Stimulated activated CD4-positive, alpha-beta T cell treated with anti-CD3 and anti-CD28 coated beads, Interleukin-1b, Interleukin-23, amount 100 ng/mL, for 1 hour (primary cell): ENCODE measurements at places on chromosomes 4 and X.

GRCh38 chr4:23237771-23238170 is 545.0 kb downstream of the GBA3 start:
- no peak for DNase-seq

GRCh38 chrX:132876523-132877338 is 81.7 kb downstream of the HS6ST2 start:
- no peak for DNase-seq

GRCh38 chrX:105662248-105662647 is 160.1 kb upstream of the NRK start:
- DNase-seq, result no peak

DNA sequence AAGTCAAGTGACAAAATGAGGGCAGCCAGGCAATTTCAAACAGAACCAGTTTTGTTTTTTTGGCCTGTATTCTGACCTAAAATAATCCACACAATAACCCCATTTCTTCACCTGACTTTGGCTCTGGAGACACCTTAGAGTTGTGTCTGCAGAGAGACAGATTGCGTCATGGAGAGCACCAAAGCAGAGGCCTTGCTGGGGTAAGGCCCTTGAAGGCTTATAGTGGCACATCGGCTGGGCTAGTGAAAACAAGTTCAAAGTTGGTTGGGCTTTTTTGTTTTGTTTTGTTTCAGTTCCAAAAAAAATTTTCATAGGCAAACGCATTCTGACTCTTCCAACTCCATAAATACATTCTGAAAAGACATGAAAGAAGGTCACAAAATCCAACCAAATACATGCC is 34.4 kb downstream of the PARM1 start:
- DNase-seq, result no peak

- DNase-seq, result no peak
Observed at GRCh38 chr4:38060829-38061431, 100.7 kb downstream of the PTTG2 start.

GRCh38 chr4:41216294-41217019 is 2.1 kb upstream of the APBB2 start:
- DNase-seq, result peak; percentile 38

DNA sequence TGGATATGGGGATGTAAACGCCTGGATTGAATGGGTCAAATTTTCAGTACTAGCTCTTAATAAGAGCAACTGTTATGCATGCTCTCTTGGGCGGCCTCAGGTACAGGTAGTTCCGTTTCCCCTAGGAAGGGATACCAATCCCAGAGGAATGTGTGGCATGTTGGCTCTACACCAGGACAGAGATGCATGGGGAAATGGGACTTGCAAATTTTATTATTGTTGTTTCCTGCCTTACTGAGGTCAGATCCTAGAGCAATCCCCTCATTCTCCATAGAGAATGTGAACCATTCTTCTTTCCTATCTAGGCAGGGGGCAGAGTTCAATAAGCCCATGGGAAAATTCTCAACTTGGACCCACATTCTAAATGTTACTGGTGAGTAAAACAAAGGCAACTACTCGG is 361.8 kb upstream of the FGF16 start:
- no peak for DNase-seq

DNA sequence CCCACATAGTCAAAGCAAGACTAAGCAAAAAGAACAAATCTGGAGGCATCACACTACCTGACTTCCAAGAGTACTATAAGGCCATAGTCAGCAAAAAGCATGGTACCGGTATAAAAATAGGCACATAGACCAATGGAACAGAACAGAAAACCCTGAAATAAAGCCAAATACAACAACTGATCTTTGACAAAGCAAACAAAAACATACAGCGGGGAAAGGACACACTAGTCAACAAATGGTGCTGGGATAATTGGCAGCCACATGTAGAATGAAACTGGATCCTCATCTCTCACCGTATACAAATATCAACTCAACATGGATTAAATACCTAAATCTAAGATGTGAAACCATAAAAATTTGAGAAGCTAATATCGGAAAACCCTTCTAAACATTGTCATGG is 819.3 kb upstream of the FRG1 start:
- DNase-seq, result no peak

DNA sequence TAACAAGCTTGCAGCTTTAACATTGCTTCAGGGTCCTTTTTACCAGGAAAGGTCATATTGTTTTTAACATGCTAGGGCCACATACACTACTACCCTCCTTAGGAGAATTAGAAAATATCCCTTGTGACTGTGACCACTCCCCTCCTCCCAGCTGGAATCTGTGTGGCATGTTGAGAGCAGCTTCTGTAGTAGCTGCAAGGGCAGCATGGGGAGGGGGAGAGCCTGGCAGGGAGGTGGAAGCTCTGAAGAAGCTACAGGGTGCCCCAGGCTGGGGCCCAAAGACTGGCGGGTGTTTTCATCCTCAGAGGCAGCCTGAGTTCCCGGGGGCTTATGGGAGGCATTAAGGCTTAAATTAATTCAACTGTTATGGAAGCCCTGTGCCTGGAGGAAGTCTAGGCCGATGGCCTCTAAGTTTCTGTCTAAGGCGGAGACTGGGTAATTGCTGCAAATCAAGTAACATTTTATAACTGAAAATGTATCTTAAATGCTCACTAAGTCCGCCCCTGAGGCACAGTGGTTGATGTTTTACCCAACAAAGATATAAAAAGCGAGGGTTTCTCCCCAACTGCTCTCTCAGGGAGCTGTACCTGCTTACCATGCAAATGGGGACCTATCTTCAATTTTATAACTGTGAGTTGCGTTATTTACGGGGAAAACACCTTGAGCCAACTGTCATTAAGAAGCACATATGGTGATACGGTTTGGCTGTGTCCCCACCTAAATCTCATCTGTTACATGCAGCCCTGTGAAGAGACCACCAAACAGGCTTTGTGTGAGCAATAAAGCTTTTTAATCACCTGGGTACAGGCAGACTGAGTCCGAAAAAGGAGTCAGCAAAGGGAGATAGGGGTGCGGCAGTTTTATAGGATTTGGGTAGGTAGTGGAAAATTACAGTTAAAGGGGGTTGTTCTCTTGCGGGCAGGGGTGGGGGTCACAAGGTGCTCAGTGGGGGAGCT is 37.4 kb upstream of the STS start:
- DNase-seq, result no peak

- peak; percentile 2 for DNase-seq
Observed at GRCh38 chr4:121656269-121656641, 40.5 kb downstream of the ANXA5 start.
